ENCODE measurements at places on chromosomes 2 and 18.

DNA sequence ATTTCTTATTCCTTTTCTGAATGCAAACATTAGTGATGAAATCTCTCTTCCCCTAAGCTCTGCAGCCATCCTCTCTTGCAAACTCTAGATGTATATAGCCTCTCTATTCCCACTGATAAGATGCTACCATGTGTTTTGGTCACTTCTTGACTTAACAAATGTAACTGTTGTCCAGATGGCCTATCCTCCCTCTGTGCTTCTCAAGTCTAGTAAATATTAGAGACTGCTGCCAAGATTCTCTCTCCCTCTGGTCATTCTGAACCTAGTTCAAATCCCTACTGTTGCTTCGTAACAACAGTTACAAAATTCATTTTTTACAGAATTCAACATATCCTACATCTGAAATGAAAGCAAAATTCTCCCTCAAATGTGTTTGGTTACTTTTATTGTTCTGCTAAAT, 156.6 kb downstream of the TXNL1 start:
- DNase-seq: no peak

- DNase-seq: no peak
Observed at GRCh38 chr18:13265911-13266217, 47.3 kb downstream of the LDLRAD4 start.

- DNase-seq: no peak
Observed at GRCh38 chr2:6876309-6876708, 1.3 kb upstream of the RSAD2 start.

DNA sequence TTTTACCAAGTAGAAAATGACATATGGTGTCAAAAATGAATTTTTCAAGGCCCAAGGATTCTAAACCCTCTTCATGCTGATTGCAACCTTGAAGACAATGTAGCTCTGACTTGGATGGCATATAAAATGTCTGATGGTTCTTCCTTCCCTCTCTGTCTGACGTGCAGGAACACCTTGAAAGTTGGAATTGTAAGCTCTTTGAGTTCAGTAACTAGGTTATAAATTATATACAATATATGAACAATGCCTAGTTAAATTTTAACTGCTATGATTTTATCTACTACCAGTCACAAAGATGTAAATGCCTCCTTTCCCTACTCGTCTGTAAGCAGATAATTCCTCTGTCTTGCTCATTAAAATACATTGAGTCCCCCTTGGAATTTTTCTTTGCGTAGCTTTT, 89.5 kb upstream of the TMEM17 start:
- DNase-seq: no peak

DNA sequence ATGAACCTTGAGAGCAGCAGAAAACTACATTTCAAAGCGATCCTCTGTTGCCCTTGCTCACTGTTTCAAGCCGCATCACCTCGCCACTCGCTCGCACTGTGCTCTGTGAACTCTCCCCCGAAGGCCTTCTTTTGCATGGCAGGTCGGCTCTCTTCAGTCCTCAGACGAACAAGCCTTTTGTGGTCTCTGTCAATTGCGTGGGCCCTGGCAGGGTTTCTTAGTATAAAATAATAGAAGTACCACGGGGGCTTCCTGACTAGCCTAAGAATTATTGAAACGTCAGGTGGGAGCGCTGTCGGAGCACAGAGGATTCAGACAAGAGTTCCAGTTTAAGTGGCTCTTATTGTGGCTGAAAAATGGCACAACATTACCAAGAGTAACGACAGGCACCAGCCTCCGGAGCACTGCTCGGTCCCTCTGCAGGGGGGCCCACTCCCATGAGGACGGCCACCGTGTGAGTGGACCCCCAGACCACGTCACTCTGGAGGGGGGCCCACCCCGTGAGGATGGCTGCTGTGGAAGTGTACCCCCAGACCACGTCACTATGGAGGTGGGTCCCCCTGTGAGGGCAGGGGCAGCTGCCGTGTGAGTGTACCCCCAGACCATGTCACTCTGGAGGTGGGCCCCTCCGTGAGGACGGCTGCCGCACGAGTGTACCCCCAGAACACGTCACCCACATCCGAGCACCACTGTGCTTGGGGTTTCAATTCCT, 237.7 kb downstream of the HDAC4 start:
- no peak for DNase-seq

DNA sequence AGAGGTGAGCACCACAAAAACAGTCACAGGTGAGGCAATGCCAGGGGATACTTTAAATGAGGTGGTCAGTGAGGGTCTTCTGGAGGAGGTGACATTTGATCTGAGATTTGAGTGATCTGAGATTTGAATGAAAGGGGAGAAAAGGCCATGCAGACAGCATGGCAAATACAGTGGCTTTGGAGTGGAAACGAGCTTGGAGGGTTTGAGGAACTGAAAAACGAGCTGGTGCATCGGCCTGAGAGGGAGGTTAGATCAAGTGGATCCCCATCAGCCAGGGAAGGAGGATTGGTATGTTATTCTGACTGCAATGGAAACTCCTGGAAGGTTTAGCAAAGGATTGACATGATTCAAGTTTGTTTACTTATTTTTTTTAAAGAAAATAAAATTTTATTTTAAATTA, 245.1 kb downstream of the KCNS3 start:
- no peak for DNase-seq

- DNase-seq: no peak
Observed at GRCh38 chr18:9925369-9925768, 11.6 kb downstream of the VAPA start.

GRCh38 chr2:1651121-1652033, 92.9 kb downstream of the PXDN start:
- no peak for DNase-seq

DNA sequence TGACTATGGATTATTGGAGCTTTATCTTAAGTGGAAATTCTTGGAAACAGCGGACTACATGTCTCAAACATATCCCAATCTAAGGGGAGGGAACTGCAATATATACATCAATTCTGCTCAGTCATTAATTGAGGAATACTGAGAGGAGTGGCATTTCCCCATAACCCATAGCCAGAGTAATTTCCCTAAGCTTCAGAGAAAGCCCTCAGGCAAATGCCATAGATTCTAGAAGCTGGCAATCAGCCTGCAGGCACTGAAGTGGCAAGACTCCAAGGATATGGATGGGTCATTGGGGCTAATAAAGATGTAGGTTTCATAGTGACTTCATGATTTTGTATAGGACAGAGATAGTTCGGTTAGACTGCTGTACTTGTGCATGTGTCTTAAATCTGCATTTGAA, 1960.5 kb upstream of the PIK3C3 start:
- DNase-seq: no peak

GRCh38 chr2:241036397-241036963, 38.1 kb downstream of the SNED1 start:
- DNase-seq: no peak

DNA sequence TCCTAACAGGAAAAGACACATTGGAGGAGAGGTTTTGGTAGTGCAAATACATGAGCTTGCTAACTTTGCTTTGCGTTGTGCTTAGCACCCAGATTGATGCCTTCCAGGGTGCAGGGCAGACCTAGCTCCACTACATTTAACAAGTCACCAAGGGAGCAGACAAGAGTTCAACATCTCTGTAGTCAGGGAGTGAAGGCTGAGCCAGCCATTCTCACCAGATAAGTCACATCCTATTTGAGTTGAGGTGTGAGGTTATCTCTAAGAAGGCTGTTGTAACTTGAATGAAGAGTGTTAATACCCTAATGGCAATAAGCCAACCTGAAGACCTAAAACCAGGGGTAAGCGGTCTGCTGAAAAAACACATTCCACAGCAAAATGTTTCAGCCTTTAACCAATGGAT, 69.6 kb upstream of the DSEL start:
- DNase-seq: no peak

GRCh38 chr2:211329421-211329820, 773.0 kb downstream of the CPS1 start:
- no peak for DNase-seq

DNA sequence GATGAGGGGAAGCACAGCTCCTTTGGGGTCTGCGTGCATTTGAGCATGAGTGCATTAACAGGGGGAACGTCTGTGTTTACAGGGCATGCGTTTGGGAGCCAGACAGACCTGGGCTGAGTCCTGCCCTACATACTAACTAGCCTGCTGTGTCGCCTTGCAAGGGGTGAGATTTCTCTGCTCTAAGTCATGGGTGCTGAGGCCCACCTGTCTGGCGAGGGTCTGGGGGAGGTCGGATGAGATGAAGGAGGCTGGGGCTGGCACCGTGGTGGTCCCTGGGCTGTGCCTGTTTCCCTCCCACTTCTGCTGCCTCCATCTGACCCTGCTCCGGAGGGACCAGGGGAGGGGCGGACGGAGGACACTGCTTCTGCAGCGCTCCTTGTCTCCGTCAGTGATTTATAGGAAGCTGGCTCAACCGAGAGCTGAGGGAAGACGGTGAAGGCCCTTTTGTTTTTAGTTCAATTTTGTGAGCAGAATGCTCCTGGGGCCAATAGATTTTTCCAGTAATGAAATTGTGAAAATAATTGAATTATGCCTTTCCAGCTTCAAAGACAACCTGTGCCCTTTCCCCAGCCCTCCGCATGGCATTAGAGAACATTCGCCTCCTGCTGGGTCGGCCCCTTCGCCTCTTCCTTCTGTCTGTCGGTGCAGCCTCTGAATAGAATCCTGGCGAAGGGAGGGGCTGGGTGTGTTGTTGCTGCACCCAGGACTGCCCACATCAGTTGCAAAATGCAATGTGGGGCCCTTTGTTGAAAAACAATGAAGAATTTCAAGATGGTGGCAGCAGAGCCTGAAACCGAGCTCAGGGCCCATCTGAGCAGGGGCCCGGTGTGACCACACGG, 49.7 kb downstream of the RRM2 start:
- no peak for DNase-seq

DNA sequence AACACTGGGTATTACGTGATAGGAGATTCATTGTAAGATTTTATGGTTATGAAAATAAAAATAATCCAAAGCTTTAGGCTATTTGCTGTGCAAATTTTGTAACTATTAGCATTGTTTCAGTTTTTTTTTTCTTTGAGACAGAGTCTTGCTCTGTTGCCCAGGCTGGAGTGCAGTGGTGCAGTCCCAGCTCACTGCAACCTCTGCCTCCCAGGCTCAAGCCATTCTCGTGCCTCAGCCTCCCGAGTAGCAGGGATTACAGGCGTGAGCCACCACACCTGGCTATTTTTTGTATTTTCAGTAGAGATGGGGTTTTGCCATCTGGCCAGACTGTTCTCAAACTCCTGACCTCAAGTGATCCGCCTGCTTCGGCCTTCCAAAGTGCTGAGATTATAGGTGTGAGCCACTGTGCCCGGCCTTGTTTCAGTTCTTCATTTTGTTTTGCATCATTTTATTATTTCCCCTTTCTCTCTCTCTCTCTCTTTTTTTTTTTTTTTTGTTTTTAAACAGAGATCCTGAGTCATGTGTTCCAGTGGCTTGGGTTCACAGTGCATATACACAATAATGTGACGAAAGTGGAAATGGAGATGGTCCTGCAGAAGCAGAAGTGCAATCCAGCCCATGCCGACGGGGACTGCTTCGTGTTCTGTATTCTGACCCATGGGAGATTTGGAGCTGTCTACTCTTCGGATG, 25.8 kb downstream of the CASP10 start:
- no peak for DNase-seq

DNA sequence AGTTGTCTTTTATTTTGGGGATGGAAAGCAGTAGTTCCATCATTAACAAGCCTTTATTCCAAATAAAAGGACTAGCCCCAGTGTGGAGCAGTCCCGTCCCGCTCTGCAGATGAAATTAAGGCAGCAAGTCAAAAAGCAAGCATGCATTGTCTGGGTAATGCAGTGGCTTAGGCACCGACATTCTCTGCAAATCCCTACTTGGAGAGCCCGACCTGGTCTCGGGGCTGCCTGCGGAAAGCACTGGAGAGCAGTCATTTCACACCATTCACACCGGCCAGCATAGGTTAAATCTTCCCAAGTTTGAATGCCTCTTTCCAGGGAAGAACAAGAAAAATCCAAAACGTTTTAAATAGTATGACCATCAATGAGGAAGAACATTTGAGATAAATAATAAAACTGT, 24.4 kb upstream of the RAB12 start:
- no peak for DNase-seq

DNA sequence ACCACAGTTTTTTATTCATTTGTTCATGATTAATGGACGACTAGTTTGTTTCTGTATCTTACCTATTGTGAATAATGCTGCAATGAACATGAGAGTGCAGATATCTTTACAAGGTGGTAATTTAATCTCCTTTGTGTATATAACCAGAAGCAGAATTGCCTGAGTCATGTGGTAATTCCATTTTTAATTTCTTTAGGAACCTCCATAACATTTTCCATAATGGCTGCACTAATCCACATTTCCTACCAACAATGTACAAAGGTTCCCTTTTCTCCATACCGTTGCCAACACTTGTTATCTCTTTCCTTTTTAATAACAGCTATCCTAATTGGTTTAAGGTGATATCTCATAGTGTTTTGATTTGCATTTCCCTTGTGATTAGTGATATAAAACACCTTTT, 36.5 kb downstream of the NCOA1 start:
- no peak for DNase-seq

DNA sequence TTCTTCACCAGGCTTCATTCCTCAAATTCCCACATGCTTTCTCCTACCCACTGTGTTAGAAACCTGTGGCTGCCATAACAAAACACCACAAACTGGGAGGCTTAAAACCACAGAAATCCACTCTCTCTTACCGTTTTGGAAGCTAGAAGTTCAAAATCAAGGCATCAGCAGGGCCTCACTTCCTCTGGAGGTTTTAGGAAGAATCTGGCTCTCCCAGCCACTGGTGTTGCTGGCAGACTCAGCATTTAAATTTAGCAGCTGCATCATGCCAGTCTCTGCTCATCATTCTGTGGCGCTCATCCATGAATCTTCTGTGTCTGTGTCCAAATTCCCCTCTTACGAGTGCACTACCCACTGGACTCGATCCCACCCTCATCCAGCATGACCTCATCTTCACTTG, 248.5 kb downstream of the ZNF516 start:
- no peak for DNase-seq

- no peak for DNase-seq
Observed at GRCh38 chr18:9827793-9828505, 57.8 kb upstream of the TXNDC2 start.

GRCh38 chr2:68643011-68643873, at the start of gene PROKR1:
PROKR1 (plus strand) TSS chr2:68643579; CDS start chr2:68645822, 2,243 bp downstream.
- no peak for DNase-seq

- DNase-seq: no peak
Observed at GRCh38 chr2:39701137-39701536, 35.4 kb downstream of the TMEM178A start.

DNA sequence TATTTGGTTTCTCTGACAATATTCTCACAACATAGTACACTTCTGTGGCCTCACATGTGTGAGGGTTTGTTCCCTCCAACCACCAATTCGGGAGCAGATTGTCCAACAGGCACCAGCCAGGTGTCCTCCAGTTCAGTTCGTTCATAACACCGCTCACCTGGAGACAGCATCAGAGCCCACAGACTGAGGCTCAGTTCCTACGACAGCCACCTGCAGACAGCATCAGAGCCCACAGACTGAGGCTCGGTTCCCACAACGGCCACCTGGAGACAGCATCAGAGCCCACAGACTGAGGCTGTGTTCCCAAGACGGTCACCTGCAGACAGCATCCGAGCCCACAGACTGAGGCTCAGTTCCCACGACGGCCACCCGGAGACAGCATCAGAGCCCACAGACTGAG, 58.2 kb upstream of the SNTG2 start:
- DNase-seq: no peak
